Bronchial epithelial cell (primary cell): ENCODE measurements at places on chromosomes 13 and 19. TPM values are rescaled to one million over a fixed set of nuclear protein-coding genes. Genes with fewer than 3 reads are reported as not detected.

The C1QTNF9B gene
- not detected in 2 replicates for total RNA-seq

The SHISA7 gene
- not detected in 2 replicates for total RNA-seq

The DCLK1 gene
- total RNA-seq = under 0.01 and 0.13 TPM in 2 replicates

The MEDAG gene
- total RNA-seq = 0.53 TPM in 1 of 2 replicates, not detected in the other

The ARL11 gene
- under 0.01 TPM in 1 of 2 replicates, not detected in the other for total RNA-seq

The METTL21C gene
- not detected in 2 replicates for total RNA-seq

The UNC13A gene
- under 0.01 TPM in 1 of 2 replicates, not detected in the other for total RNA-seq

The CASP14 gene
- total RNA-seq = not detected in 2 replicates

The SMIM24 gene
- total RNA-seq = not detected in 2 replicates

The OR7A5 gene
- not detected in 2 replicates for total RNA-seq

The IQCN gene
- total RNA-seq = under 0.01 TPM in 1 of 2 replicates, not detected in the other

The LHFPL6 gene
- 5.3 and 5.5 TPM in 2 replicates for total RNA-seq

The STAP2 gene
- total RNA-seq = 83.2 and 132 TPM in 2 replicates

The ZNF541 gene
- not detected in 2 replicates for total RNA-seq

The CYP2A7 gene
- total RNA-seq = not detected in 2 replicates

The GPR4 gene
- total RNA-seq = not detected in 2 replicates

The ACP7 gene
- total RNA-seq = 0.53 and 0.77 TPM in 2 replicates

The NECTIN2 gene
- total RNA-seq = 30.3 and 66.6 TPM in 2 replicates

The MTUS2 gene
- total RNA-seq = not detected in 2 replicates

The TEX26 gene
- not detected in 2 replicates for total RNA-seq
